ENCODE measurements at places on chromosomes 5 and 9. TPM values are rescaled to one million over a fixed set of nuclear protein-coding genes. Genes with fewer than 3 reads are reported as not detected.
A peak's percentile ranks its signal among the peaks of the same experiment; 100 is the strongest.

- H3K27me3 ChIP-seq, result no peaks in the 10 kb centered on the region
- peaks cover 5% of the 10 kb centered on the region for H3K36me3 ChIP-seq
- H3K4me1 ChIP-seq, result peaks cover 60% of the 10 kb centered on the region
- DNase-seq, result peak; percentile 38
- H3K4me3 ChIP-seq, result peak overlapping the region; percentile 90
- H3K27ac ChIP-seq, result peak overlapping the region; percentile 86
These were observed 1.5 kb downstream of the RASGRF2 start for GRCh38 chr5:80961376-80962281.

- no peak for DNase-seq
- no peaks in the 10 kb centered on the region for H3K36me3 ChIP-seq
- H3K4me3 ChIP-seq, result no peak overlapping the region
- peaks cover 6% of the 10 kb centered on the region for H3K27me3 ChIP-seq
These were observed 48.9 kb downstream of the ADRB2 start for GRCh38 chr5:148875205-148875875.

DNA sequence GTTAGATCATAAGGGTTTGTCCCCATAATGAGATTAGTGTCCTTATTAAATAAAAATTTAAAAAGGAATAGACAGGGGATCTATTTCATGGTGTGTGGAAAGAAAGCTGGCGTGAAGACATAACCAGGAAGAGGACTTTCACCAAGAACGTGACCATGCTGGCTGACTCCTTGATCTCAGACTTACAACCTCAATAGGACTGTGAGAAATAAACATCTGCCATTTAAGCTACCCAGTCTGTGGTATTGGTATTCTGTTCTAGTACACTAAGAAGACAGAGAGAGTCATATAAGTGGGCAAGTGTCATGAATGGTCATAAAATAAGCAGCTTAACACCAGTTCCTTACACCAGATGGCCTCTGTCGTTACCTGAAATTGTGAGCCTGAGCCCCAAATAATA, 259.4 kb upstream of the CCNG1 start:
- no peaks in the 10 kb centered on the region for H3K36me3 ChIP-seq
- H3K4me3 ChIP-seq, result no peak overlapping the region
- no peaks in the 10 kb centered on the region for H3K27me3 ChIP-seq

The DBH gene
- not detected for total RNA-seq

DNA sequence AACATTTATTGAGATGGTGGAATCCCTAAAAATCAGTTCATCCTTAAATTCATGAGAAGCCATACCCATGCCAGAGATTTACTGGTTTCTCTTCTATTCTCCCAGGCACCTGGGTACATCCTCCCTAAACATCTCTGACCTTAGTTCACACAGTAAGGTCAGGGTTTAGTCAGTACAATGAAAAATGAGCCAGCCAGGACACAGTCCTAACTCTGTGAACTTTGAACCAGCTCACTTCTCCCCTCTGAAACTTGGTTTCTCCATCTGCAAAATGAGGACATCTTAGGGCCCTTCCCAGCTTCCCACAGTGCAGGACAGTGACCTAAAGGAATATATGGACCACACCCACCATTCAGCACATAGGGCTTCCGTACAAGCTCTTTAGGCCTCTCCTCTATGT, 1.9 kb downstream of the NOP16 start:
- no peak for DNase-seq
- H3K27ac ChIP-seq, result peak overlapping the region; percentile 21
- peak overlapping the region; percentile 100 for H3K4me3 ChIP-seq
- no peaks in the 10 kb centered on the region for H3K27me3 ChIP-seq

GRCh38 chr9:6877671-6878161, 119.9 kb downstream of the KDM4C start:
- no peaks in the 10 kb centered on the region for H3K27me3 ChIP-seq
- H3K4me3 ChIP-seq, result no peak overlapping the region
- no peak for DNase-seq
- peaks cover 17% of the 10 kb centered on the region for H3K36me3 ChIP-seq
- H3K27ac ChIP-seq, result no peak overlapping the region

The DOK3 gene
- total RNA-seq, result 3.7 TPM

The ANKRD34B gene
- not detected for total RNA-seq

DNA sequence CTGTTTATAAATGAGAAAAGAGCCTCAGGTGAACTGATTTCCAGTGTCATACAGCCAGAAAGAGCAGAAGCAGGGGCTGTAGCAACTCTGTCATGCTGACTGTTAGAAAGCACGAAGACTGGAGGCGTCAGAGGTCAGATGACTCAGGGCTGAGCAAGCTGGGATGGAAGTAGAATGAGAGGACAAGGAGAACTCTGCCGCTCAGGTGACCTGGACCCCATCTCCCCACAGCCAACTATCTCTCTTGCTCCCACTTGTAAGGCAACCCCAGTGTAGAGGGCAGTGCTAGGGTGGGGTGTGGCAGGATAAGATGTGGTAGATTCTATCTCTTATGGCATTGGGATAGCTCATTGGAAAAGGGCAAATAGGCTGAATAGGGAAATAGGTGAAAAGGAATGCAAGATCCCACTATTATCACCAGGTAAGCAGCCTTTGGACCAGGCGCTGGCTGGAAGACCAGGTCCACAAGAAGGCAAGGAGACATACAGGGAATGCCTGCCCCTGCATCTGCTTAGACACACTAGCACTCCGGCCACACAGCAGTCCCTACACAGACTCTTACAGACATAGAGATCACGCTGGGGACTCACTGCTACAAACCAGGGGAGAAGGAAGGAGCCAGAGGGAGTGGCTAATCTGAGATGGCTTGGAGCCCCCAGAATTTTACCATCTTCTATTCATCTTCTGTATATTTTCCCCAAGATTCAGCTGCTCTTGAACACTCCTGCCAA, 21.2 kb upstream of the LOX start:
- H3K27ac ChIP-seq, result no peak overlapping the region
- H3K36me3 ChIP-seq, result no peaks in the 10 kb centered on the region
- no peak overlapping the region for H3K4me3 ChIP-seq
- H3K4me1 ChIP-seq, result no peaks in the 10 kb centered on the region
- peaks cover 6% of the 10 kb centered on the region for H3K27me3 ChIP-seq

DNA sequence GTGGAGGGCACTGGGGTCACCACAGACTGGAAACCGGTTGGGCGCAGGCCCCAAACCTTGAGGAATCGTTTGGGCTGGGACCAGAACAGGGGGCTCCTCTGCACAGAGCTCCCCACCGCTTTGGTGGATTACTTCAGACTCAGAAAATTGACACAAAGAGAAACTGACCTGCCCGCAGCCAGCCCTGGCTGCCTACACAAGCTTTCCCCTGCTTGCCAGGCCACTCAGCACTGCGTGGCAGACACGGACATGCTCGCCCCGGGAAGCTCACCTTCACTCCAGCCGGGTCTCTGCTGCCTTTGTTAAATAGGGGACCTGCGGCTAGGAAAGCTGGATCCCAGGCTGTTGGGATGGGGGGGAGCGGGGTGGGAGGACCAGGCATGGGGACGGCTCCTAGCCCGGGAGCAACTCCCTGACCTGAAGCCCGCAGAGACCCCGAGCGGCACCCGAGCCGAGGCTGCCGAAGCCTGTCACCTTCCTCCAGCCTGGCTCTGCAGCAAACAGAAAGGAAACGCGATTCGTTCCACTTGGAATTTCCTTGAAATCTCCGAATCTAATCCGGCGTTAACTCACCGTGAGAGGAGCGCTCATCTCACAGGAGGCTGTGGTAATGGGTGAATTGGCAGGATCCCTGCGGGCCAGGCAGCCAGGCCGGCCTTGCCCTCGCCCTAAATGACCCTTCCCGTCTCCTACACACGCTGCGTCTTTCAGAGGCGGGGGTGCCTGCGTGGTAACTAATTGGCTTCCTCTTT, 8.8 kb downstream of the PAX5 start:
- no peak for DNase-seq
- H3K36me3 ChIP-seq, result no peaks in the 10 kb centered on the region
- peaks cover 8% of the 10 kb centered on the region for H3K4me1 ChIP-seq
- H3K27me3 ChIP-seq, result peaks cover 78% of the 10 kb centered on the region
- no peak overlapping the region for H3K27ac ChIP-seq

The STK32A gene
- not detected for total RNA-seq

The WDR31 gene
- 1.9 TPM for total RNA-seq

GRCh38 chr9:128057724-128058409, 9.3 kb downstream of the NAIF1 start:
- peaks cover 5% of the 10 kb centered on the region for H3K27me3 ChIP-seq
- H3K4me3 ChIP-seq, result no peak overlapping the region
- H3K27ac ChIP-seq, result no peak overlapping the region
- H3K36me3 ChIP-seq, result peaks cover 6% of the 10 kb centered on the region

Data from activated T-helper 1 cell treated with anti-CD3 and anti-CD28 coated beads, Interleukin-12 subunit alpha, Interleukin-12 subunit beta, Interleukin-2, Interleukin-4 antibody, amounts not matched to agents 30 ng/mL and 10 ng/mL and 1 ng/mL, durations not matched to agents 14 hours and 24 hours and 36 hours (primary cell).